ENCODE measurements at places on chromosomes 7 and 10.

GRCh38 chr10:90344226-90344625 lies 513.6 kb downstream of the HTR7 start:
- DNase-seq, result no peak

DNA sequence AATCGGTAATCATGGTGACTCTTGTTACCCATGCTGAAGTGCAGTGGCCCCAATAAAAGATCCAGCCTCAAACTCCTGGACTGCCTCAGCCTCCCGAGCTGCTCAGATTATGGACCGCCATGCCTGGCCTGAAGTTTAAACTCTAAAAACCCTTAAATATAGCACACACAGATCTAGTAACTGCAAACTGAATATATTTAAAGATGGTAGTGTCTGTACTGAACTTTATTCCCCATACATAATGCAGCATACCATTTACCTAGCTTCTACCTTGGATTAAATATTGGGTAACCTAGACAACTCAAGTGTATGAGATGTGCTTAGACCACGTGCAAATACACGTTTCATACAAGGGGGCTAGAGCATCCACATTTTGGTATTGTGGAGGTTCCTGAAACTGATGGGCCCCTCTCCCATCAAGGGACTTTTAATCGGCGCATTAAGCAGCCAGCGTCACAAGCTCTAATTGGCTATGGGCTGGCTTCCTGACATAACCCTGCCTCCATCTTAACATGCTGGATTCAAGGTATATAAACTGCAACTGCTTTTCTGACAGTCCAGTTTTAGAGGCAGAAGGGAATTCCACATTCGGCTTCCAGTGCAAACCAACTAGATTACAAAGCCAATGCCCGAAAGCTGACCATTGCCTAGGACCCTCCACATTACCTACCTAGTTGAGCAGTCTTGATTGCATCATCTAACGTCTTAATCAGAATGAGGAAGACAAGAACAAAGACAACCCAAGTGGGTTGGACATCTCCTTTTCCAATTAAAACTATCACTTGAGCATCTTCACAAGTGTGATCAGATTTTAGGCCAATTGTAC lies 13.0 kb downstream of the HNRNPA2B1 start:
- peak; percentile 45 for DNase-seq

- DNase-seq, result no peak
Observed at GRCh38 chr10:104146882-104147281, 24.9 kb downstream of the SFR1 start.

GRCh38 chr10:100489396-100489795 lies 26.6 kb downstream of the WNT8B start:
- DNase-seq, result no peak

DNA sequence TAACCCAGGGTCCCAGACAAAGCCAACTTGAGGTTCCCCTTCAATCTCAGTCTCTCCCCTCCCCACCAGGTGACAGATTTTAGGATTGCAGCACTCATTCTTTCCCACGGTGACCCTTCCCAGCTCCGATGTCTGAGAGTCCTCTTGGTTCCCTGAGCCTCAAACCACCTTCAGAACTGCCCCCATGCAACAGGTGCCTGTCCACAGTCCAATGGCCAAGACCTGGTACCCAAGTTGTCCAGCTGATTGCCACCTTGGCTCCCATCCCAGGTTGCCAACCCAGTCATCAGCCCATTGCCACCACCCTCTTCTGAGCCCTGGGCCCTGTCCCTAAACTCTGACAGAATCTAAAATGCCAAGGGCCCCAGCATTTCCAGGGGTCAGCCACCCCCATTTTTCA lies 53.5 kb downstream of the SLIT1 start:
- no peak for DNase-seq

GRCh38 chr7:23332910-23333612 lies 33.9 kb downstream of the MALSU1 start:
- DNase-seq, result peak; percentile 11

DNA sequence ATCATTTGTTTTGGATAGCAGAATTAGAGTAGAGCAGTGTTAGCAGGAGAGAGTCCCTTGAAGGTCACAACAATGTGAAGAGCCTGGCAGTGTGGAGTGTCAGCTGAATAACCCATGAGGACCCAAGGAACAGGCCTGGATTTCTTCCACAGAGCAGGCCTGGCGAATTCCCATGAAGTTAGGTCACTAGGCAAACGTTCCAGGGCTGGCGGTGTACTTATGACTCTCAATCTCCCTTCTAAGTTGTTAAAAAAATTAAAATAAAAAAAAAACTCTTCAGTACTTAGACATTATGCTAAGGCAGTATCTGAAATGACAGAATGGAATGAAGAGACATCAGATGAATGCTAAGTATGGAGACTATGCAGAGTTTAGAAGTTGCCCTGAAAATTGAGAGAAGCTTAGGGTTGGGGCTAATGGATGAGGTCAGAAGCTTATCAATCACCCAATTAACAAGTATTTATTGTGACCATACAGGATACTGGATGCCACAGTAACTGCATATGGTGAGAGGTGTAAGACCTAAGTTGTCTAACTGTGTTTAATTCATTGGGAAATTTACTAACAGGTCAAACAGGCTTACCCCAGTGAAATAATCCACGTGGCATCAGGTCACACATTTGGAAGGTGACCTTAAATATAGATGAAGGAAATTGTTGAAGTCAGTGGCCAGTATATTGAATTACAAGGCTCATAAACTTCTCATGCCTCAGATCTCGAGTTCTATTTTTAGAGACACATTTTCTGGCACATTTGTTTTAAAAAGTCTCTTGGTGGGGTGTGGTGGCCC lies 126.2 kb upstream of the NRP1 start:
- DNase-seq, result no peak

GRCh38 chr10:101837748-101838147 lies 5.9 kb downstream of the KCNIP2 start:
- no peak for DNase-seq

DNA sequence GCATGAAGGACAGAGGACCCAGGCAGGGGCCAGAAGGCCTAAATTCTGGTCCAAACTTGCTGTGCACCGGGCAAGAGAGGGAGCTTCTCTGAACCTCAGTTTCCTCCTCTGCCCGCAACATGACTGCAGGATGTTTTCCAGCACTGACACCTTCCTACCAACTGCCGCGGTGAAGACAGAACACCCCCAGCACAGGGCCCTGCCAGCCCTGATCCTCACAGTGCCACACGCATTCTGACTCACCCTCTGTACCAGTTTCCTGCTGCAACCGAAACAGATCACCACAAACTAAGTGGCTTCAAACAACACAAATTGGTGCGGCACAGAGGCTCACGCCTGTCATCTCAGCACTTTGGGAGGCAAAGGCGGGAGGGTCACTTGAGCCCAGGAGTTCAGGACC lies 18.1 kb downstream of the MAD1L1 start:
- no peak for DNase-seq

DNA sequence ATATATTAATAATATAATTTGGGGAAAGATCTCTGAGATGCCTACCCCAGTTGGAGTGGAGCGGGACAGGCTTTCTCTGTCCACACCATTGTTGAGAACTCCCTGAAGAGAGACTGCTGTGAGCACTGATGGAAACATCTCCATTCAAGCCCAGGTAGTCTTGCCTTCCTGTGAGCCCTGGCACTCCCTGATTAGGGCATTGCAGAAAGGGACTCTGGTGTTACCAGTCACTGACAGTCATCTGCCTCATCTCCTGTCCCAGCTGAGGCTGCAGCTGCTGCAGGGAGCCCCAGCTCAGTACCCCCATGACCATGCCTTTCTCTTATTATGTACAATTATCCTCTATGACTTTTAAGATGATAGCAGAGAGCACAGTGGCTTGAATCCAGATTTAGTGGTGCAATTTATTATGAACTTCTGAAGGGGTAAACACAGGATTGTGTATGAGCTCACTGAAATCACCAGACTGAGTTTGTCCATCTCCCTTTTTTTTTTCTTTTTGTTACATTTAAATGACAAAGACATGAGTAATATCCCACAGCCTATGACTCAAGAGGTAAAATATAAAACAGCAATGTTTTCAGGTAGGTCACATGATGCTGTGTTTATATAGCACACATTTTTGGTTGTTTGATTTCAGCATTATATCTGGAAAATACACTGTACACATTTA lies 236.9 kb downstream of the SLC25A13 start:
- DNase-seq, result no peak

- DNase-seq, result no peak
Observed at GRCh38 chr7:4270268-4270667, 411.8 kb upstream of the FOXK1 start.

GRCh38 chr10:110200503-110200902 lies 6.9 kb upstream of the MXI1 start:
- DNase-seq, result no peak

- DNase-seq, result no peak
Observed at GRCh38 chr10:30538086-30538485, 91.5 kb downstream of the LYZL2 start.

DNA sequence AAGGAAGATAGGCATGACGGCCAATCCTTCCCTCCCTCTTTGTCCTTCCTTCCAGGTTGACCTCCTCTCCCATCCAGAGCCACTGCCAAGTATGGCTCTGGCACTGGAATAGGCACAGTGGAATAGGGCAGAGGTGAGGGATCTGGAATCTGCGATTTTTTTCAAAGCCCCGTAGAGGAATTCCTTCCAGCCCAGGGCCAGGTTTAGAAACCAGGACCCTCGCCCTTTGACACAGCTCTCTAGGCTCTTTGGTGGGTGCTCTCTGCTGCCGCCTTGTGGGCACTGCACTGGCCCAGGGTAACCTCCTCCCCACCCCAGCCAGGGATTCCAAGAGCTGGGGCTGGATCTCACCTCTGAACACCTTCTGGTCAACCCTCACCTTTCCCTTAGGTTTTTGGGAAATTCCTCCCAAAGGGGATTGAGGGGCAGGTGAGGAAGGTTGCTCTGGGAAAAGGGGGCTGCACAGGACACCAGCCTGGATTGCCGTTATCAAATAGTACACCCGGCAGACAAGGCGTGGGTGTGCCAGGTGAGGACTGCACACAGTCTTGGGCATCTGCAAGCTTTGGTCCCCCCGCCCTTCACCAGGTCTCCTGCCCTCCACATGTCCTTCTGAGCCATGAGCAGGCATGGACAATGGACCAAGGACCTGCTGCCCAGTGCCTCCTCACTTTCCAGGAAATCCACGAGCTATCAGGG lies 22.8 kb downstream of the C10orf105 start:
- DNase-seq, result peak; percentile 66

GRCh38 chr7:85716353-85716752 lies 529.5 kb upstream of the SEMA3D start:
- no peak for DNase-seq

- peak; percentile 64 for DNase-seq
Observed at GRCh38 chr7:23276376-23276775, 22.8 kb upstream of the MALSU1 start.

- DNase-seq, result peak; percentile 48
Observed at GRCh38 chr10:71345694-71346093, 26.6 kb downstream of the SLC29A3 start.

GRCh38 chr10:21068026-21068656 lies 171.0 kb upstream of the NEBL start:
- DNase-seq, result no peak

DNA sequence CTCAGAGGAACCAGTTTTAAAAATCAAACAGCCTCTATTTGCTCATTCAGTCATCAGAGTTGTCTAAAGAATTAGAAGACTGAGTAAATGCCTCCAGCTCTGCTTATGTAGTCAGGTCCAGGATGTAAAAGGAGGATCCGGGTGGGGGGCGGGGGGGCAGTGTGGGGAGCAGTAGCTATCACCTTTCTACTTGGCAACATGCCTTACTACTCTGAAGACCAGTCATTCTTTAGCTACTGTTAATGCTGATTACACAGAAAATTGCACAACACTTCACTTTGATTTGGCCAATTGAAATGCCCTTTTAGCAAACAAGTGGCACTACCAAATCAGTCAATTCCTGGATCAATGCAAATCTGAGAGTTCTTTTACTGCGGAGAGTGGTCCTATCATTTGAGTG lies 164.2 kb downstream of the NXPH1 start:
- DNase-seq, result no peak

DNA sequence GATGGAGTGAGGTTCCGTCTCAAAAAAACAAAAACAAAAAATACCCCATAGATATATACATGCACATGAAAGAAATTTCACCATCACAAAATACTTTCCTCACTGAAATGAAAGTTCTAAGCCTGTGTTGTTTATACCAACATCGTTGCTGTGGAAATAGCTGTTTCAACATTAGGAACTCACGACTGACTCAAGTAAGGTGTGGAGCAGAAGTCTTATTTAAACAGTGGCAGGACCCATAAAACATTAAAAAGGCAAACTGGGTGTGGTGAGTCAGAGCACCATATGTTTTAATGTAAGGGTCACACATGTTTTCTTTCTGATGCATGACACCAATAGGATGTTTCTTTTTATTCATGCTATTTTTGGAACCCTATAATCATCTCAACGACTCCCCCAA lies 48.3 kb downstream of the BAIAP2L1 start:
- DNase-seq, result no peak

DNA sequence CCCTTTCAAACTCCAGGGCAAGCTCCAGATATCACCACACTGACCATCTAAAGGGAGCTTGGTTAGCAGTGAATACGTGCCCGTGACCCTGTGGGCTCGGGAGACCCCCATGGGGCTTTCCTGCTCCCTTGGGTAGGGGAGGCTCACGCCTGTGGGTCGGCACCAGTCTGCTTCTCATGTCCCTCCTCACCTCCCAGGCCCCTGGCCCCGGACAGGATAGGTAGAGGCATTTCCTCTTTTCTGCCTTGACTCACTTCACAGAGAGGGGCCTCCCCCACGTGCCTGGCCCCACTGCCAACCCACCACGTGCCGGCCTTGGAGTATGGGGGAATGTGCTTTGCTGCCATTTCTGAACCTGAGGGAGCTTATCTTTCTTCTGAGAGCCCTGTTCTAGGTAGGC lies 131.3 kb upstream of the FAM20C start:
- DNase-seq, result no peak

- DNase-seq, result no peak
Observed at GRCh38 chr7:129896568-129897382, 56.0 kb downstream of the UBE2H start.

GRCh38 chr10:86723009-86723408 lies 33.4 kb upstream of the BMPR1A start:
- no peak for DNase-seq

GRCh38 chr10:48412081-48412480 lies 105.6 kb downstream of the MAPK8 start:
- no peak for DNase-seq

DNA sequence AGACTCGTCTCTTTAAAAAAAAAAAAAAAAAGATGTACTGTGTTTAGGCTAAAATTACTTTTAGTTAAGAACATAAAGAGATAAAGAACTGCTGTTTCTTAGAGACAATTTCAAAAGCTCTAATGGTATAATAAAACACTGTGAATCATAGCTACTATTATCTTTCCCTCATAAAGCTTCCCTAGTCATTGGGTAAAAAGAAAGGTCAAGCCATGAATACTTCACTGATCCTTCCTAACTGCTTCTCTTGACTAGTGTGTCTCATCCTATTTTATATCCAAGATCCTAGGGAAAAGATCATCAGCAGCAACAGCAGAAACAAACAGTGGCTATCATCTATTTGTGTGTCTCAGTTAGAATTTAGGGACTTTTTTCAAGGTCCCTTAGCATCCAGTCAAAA lies 10.5 kb downstream of the YME1L1 start:
- no peak for DNase-seq

DNA sequence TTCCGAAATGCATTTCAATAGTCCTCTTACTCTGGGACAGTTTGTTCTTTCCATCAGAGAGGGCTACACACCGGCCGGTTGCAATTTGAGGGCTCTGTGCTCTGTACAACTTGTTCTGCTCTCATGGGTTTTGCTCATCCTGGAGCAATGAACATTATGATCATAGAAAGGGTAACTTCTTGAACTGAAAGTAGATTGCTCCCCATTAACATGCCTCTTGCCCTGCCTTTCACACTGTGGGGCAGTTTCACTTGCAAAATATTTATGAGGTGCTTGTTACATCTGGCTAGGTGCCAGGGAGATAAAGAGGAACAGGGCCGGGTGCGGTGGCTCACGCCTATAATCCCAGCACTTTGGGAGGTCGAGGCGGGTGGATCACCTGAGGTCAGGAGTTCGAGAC lies 97.3 kb upstream of the MPP7 start:
- DNase-seq, result no peak

All from hematopoietic multipotent progenitor cell treated with erythropoietin and hydrocortisone succinate and interleukin-3 and kit ligand, for 8 days (in vitro differentiated cells).